ENCODE measurements at places on chromosomes 2 and 18. TPM values are rescaled to one million over a fixed set of nuclear protein-coding genes. Genes with fewer than 3 reads are reported as not detected.

Gene ALLC
- total RNA-seq, result 8.2 TPM

Gene FAHD2B
- total RNA-seq, result 12.4 TPM

Gene ZSWIM2
- 0.20 TPM for total RNA-seq

Gene ALK
- total RNA-seq, result 12.4 TPM

Gene IGFBP2
- 741 TPM for total RNA-seq

Gene TBC1D8
- 21.3 TPM for total RNA-seq

Gene IL36RN
- not detected for total RNA-seq

Gene CD28
- total RNA-seq, result 4.7 TPM

Gene APCDD1
- total RNA-seq, result 94.7 TPM

Gene ZNF396
- 6.8 TPM for total RNA-seq

Gene PARD6G
- total RNA-seq, result 11.8 TPM

Gene LIMS4
- total RNA-seq, result 0.89 TPM

Gene ZNF385B
- 4.4 TPM for total RNA-seq

Gene DCC
- 16.6 TPM for total RNA-seq

Gene NR4A2
- 4.0 TPM for total RNA-seq

Gene SYT4
- total RNA-seq, result 179 TPM

Gene LHCGR
- total RNA-seq, result 0.66 TPM

Gene KCNF1
- total RNA-seq, result 6.5 TPM

Gene SERPINB11
- total RNA-seq, result not detected

Gene TMEM37
- 0.69 TPM for total RNA-seq

All from spinal cord (tissue), 10 donors.